Panc1 (cell line): ENCODE measurements at places on chromosomes 2 and 18. TPM values are rescaled to one million over a fixed set of nuclear protein-coding genes. Genes with fewer than 3 reads are reported as not detected.

QPCT gene
- total RNA-seq = 2.3 TPM

NOL4 gene
- total RNA-seq = 1.1 TPM

FIGLA gene
- not detected for total RNA-seq

NCKAP1 gene
- total RNA-seq = 174 TPM

PLGLB1 gene
- total RNA-seq = 1.4 TPM

ALPG gene
- total RNA-seq = 65.3 TPM

GRCh38 chr2:218885981-218886947, 5.6 kb downstream of the WNT10A start:
- no peaks in the 10 kb centered on the region for H3K27me3 ChIP-seq
- H3K36me3 ChIP-seq = no peaks in the 10 kb centered on the region
- H3K4me3 ChIP-seq = no peak overlapping the region
- H3K4me1 ChIP-seq = peaks cover 8% of the 10 kb centered on the region
- DNase-seq = no peak

GRCh38 chr2:56047136-56047535, 123.6 kb upstream of the EFEMP1 start:
- H3K4me3 ChIP-seq = no peak overlapping the region
- no peaks in the 10 kb centered on the region for H3K27me3 ChIP-seq
- no peak overlapping the region for H3K27ac ChIP-seq
- no peaks in the 10 kb centered on the region for H3K4me1 ChIP-seq
- no peaks in the 10 kb centered on the region for H3K36me3 ChIP-seq

GRCh38 chr2:229909090-229909489, 12.7 kb downstream of the TRIP12 start:
- no peak overlapping the region for H3K4me3 ChIP-seq
- no peaks in the 10 kb centered on the region; the same call in 1 of the 2 replicates for H3K36me3 ChIP-seq
- no peak overlapping the region for H3K27ac ChIP-seq
- H3K4me1 ChIP-seq = peaks cover 21% of the 10 kb centered on the region

- H3K4me1 ChIP-seq = no peaks in the 10 kb centered on the region
- no peak for DNase-seq
- H3K27ac ChIP-seq = no peak overlapping the region
Measured at GRCh38 chr2:204686406-204686805, 141.1 kb downstream of the PARD3B start.

DNA sequence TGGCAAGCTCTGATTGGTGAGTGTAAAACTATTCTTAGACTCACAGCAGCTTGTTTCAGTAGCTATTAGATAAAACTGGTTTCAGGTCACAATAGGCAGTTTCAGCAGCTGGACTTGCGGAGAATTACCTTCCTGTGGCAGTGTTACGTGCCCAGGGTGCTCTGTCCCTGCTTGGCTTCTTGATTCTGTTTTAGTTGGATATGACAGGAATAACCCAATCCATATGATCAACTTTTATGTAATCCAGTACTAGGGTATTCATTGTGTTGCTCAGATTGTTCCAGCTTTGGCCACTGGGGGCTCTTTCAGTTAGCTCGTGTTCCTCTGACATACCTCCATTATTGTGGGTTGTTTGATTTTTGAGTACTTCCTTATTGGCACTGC, 43.1 kb downstream of the INPP4A start:
- H3K36me3 ChIP-seq = no peaks in the 10 kb centered on the region
- no peak overlapping the region for H3K27ac ChIP-seq
- no peaks in the 10 kb centered on the region for H3K4me1 ChIP-seq
